ENCODE measurements at places on chromosomes 7 and 10.

GRCh38 chr10:94963901-94964300 is 25.4 kb downstream of the CYP2C9 start:
- DNase-seq: peak; percentile 46

DNA sequence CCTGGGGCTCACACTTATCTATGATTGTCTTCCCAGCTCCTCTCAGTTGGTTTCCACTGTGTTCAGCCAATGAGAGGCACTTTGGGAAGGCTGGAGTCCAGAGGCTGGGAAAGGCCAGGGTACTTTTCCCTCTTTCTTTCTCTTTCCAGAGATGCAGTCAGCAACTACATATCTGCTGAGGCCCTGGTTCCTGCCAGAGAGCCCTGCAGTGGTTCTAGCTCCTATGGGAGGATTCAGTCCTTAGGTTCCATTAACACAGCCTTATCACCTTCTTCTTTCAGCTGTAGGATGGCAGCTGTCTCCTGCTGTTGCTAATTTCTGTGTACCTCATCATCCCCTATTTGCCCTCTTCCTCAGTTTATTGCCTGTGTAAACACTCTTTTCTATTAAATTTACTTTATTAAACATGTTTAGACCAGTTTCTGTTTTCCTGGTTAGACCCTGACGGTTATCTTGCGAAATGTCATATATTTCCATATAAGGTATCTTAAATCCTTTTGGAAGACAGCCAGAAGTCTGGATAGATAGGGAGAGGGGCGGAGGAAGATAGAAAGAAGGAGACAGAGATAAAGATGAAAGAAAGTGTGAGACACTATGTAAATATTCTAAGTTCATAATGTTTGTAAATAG is 100.3 kb downstream of the HGF start:
- no peak for DNase-seq

DNA sequence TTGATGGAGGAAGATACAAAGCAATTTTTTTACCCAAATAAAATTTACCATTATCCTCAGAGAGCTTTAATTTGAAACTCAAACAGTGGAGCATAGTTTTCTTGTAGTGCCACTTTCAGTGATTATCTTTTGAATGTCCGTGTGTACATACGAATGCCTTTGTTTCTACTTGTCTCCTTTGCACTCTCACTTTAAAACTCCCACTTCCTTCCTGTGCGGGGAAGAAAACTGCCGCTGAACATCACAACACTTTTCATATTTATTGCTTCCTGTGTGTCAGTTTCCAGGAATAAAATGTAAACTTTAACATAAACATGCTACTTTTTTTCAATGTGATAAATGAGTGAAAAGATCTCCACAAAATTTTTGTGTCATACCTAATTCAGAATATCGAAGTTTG is 102.4 kb downstream of the SEMA3A start:
- no peak for DNase-seq

- DNase-seq: no peak
Observed at GRCh38 chr10:49134327-49134726, 506 bp upstream of the FAM170B start.

DNA sequence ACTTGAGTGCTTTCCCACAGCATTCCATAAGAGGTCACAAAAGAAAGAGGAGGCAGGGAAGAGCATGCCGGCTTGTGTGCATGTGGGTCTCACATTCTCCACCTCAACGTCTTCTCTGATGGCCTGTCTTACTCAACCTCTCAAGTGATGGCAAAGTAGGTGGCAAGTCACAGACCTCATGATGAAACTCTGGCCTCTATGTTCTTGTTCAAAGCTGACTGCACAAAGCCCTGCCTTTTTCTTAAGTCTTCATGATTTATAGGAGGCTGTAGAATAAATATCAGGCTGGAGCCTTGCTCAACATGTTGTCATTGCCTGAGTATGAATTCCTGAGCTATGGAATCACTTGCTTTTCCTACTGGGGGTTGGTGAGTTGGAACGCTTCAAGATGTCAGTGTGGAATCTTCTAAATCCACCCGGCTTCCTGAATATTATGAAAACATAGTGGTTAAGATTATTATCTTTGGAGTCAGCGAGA is 213.6 kb upstream of the INHBA start:
- no peak for DNase-seq

DNA sequence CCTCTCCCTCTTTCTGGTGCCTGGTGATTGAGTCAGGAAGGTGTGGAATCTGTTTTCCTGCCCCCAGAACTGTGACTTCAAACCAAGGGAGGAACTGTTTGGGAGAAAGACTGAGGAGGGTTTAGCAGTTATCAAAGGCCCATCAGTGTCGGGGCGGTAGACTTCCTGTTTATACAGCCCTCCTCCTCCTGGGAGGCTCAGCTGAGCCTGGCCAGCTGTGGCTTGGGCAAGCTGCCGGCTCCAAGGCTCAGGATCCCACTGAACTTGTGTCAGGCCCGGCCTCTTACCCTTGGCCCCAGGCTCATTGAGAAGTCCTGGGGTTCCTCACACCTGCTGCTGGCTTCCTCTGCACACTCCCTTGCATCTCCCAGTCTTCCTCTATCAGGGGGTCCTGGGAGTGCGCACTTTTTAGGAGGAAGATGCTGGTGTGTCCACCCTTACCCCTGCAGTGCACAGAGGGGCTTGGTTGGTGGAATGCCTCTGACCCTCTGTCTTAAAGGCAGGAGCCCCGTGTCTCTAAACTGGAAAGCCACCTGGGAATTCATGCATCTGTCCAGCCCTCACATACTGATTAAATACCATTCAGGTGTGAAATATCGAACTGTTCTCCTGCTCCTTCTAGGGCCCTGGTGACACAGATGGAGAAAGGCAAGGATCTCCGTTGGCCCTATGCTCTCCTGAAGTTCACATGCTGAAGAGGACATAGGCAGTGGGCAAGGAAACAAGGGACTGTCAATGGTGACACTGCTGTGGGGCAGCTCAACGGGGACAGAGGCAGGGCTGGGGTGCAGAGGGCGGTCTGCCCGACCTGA is 32.4 kb downstream of the CXCL12 start:
- no peak for DNase-seq

GRCh38 chr7:133428876-133429275 is 176.0 kb downstream of the EXOC4 start:
- DNase-seq: no peak

- DNase-seq: no peak
Observed at GRCh38 chr10:130761032-130761575, 550.4 kb downstream of the TCERG1L start.

DNA sequence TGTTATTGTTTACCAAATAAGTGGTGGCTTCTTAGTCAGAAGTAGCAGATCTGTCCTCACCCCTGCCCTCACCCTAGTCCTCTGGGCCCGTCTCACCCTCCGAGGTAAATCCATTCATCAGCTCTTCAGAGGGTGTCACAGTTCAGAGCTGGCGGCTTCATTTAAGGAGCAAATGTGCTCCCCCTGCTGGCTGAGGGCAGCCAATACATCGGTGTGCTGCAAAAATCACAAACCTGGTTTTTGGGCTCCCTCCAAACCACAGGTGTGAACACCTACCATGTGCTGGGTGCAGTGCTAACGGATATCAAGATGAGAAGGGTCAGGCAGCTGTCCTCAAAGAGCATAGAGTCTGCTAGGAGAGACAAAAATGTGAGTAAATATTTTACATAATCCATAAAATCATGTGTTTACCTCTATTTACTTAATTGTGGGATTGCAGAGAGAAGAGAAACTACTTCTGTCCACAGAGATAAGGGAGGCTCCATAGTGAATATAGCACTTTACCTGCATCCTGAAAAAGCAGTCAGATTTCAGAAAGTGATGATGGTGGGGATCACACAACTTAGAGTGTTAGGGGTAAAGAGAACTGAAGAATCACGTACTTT is 15.5 kb upstream of the CRTAC1 start:
- peak; percentile 60 for DNase-seq

DNA sequence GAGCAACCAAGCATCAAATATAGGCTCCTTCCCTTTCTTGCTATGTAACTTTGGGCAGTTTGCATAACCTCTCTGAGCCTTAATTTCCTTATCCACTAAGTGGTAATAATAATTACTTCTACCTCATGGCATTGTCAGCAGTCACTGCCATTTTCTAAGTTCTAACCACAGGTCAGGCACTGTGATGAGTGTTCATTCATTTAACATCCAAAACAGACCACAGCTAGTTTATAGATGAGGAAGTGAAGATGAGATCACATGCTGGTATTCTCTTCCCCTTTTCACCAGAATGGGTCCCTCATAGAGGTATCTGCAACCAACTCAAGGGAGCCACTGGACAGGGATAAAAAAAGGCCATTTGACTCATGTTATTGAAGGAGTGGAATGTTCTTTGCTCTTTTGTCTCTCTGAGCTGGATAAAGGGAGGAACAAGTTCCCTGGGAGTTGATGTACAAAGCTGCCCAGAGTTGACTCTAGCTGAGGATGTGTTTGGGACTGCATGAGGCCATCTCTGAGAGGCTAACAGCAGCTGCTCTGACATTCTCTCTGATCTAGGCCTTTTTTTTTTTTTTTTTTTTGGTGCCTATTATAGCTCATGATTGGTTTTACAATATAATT is 65.0 kb downstream of the DNAJC12 start:
- DNase-seq: no peak

DNA sequence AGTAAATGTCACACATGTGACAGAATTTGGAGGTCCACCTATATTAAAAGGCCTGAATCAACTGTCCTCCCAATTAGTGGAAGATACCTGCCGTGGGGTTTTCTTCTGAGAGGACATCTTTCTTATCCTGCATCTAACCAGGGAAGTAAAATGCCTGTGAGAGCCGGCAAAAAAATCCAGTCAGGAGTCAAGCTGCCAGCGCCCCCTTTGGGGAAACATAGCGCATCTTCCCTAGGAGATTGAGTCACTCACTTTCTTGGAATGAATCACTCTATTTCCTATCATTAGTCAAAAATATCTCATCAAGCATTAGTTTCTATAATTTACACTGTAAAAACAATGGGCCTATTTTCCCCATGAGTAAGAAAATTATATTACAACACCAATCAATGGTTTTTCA is 66.4 kb upstream of the ANK3 start:
- DNase-seq: no peak

- no peak for DNase-seq
Observed at GRCh38 chr7:64907641-64908326, 4.7 kb downstream of the ZNF273 start.

DNA sequence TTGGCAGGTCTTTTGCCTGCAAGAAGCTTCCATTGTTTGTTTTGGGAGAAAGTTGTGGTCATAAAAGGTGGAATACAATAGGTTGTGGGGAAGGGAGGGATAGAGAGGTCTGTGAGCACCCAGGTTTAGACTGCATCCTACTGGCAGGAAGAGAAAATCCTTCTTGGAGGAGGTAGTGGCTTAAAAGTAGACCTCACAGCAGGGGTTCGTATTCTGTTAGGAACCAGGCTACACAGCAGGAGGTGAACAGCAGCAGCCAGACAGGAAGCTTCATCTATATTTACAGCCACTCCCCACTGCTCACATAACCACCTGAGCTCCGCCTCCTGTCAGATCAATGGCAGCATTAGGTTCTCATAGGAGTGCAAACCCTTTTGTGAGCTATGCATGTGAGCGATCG is 245.3 kb downstream of the NSUN6 start:
- DNase-seq: peak; percentile 2

GRCh38 chr7:3156508-3156907 is 112.8 kb upstream of the CARD11 start:
- no peak for DNase-seq

- no peak for DNase-seq
Observed at GRCh38 chr7:74351836-74352235, 62.6 kb downstream of the CLIP2 start.

- DNase-seq: no peak
Observed at GRCh38 chr10:47379445-47379785, 4.7 kb downstream of the ZNF488 start.

DNA sequence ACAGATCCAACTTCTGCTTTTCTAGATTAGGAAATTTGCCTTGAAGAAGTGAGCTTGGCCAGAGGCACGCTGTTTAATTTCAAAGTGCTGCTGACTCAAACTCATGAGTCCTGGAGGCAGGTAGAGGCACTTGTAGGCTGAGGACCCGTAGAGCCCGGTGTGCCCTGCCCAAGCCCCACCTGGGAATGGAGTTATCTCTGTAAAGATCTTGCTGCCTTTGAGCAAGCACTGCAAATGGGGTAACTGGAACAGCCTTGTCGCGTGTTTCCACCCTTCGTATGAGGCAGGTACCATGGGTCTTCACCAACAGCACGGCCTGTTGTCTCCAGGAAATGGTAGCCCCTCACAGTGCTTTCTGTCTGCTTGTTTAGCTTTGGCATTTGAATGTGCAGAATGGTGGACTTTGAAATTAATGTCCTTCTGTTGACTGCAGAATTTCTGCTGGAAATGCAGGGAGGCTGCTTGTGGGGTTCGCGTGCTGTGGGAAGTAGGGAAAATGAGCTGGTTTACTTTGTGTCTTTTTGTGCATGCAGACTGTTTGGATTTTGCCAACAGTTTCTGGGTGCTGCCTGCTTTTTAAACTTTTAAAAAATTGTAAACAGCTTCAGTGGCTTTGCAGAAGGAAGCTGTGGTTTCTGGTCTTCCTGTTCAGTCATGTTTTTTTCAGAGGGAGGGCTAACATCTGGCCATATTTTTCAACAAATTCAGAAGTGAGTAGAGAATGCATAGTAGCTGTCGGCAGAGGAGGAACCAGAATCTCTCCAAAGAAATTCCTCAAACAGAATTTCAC is 27.2 kb downstream of the CCM2 start:
- DNase-seq: no peak

DNA sequence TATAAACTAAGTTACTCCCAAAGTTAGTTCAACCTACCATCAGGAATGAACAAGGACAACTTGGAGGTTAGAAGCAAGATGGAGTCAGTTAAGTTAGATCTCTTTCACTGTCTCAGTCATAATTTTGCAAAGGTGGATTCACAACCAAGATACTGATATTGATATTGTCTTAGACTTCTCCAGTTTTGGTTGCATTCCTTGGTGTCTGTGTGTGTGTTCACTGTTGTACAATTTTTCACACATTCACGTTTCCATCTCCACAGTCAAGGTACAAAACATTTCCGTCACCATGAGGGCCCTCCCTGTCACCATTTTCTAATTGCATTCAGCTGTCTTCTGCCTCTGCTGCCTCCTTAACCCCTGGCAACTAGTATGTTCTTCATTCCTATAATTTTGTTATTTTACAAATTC is 41.1 kb downstream of the AKR1E2 start:
- no peak for DNase-seq

GRCh38 chr7:120857588-120858573 is at the start of gene TSPAN12:
TSPAN12 (minus strand) TSS chr7:120858144; CDS start chr7:120856763, 1,381 bp downstream.
- DNase-seq: peak; percentile 73

GRCh38 chr10:102508506-102508905 is 4.7 kb downstream of the SUFU start:
- no peak for DNase-seq

DNA sequence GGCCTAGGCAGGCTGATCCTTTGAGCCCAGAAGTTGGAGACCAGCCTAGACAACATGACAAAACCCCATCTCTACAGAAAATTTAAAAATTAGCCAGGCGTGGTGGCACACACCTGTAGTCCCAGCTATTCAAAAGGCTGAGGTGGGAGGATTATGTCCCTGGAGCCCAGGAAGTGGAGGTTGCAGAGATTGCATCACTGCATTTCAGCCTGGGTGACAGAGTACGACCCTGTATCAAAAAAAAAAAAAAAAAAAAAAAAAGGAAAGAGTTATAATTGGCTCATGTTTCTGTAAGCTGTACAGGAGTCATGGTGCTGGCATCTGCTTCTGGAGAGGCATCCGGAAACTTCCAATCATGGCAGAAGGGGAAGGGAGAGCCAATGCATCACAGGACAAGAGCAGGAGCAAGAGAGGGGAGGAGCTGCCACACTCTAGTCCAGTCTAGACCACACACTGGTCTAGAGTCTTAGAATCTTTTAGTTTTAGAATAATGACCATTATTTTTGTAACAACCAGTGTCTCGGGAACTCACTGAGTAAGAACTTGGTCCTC is 16.8 kb downstream of the DOCK1 start:
- peak; percentile 29 for DNase-seq

GRCh38 chr7:84735677-84736076 is 451.2 kb downstream of the SEMA3D start:
- no peak for DNase-seq

GRCh38 chr7:89094269-89094668 is 298.7 kb upstream of the TEX47 start:
- DNase-seq: no peak

All from HCT116 (cell line).